ENCODE measurements at places on chromosomes 5 and 9.

GRCh38 chr5:139012176-139012575 lies 137.0 kb upstream of the LRRTM2 start:
- DNase-seq, result peak; percentile 34

DNA sequence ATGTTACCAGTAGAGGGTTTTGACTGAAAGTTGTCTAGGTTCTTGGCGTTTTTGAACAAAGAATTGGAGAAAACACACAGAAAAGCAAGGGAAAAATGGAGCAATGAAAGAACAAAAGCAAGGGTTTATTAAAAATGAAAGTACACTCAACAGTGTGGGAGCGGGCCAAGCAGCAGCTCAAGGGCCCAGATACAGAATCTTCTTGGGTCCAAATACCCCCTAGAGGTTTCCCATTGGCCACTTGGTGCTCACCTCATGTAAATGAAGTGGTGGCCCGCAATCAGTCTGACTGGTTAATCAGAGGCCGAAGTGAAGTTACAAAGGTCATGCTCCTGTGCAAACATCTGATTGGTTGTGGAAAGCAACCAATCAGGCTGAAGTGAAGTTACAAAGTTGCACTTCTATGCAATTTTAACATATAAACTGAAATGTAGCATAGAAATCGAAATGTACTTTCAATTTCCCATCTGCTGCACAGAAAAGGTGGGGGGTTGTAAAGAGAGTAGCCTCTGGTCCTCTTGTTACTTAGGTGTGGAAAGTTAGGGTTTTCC lies 1.9 kb upstream of the GM2A start:
- DNase-seq, result peak; percentile 36

DNA sequence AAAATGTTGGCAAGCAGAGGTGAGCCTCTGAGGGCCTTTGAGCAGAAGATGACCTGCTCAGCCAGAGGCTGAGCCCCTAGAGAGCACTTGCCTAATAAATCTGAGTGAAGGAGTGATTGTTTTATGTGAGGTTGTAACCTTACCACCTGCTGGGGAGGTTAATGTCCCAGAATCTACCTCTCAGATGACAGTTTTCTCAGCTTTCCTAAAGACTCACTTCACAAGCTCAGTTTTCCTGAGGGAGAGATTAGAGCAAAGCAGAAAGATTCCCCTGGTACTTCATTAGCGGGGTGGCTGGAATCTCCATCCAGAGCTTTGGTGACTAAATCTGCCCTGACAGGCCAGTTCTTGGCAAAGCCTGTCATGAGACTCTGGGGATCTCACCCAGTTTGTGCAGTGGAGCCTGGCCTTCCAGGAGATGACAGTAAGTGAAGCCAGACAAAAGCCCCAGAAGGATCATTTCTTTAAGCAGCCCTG lies 48.8 kb upstream of the GALNT10 start:
- peak; percentile 43 for DNase-seq

DNA sequence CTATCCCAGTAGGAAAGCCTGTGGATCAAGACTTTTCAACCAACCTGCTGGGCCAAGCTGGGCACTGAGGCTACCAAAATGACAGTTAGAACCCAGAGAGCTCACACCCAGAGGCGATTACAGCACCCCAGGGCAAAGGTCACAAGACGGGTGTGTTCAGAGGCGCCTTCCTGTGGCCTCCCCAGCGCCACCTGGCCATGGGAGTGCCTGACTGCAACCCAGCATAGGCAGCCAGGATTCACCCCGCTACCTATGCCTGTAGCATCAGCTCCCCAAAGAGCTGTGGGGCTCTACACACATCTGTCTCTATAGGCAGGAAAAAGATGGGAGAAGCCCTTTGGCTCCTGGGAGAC lies 33.5 kb downstream of the PDGFRB start:
- no peak for DNase-seq

DNA sequence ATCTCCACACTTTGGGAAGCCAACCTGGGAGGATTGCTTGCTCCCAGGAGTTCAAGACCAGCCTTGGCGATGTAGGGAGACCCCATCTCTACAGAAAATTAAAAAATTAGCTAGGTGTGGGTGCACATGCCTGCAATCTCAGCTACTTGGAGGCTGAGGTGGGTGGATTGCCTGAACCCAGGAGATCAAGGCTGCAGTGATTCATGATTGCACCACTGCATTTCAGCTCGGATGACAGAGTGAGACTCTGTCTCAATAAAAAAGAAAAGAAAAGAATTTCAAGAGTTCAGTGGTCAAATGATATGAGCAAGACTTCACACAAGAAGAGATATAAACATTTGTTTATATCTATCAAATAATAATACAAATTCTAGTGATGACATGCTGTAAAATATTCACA lies 23.0 kb upstream of the MTAP start:
- DNase-seq, result no peak

All from mesendoderm (in vitro differentiated cells).